ENCODE measurements at places on chromosomes 11 and 22. TPM values are rescaled to one million over a fixed set of nuclear protein-coding genes. Genes with fewer than 3 reads are reported as not detected.

Gene CARNS1
- total RNA-seq: 3.3 TPM

Gene OR52E1
- total RNA-seq: not detected

Gene OR52N4
- total RNA-seq: 2.2 TPM

Gene CDC42BPG
- total RNA-seq: 6.2 TPM

Gene MS4A4E
- not detected for total RNA-seq

DNA sequence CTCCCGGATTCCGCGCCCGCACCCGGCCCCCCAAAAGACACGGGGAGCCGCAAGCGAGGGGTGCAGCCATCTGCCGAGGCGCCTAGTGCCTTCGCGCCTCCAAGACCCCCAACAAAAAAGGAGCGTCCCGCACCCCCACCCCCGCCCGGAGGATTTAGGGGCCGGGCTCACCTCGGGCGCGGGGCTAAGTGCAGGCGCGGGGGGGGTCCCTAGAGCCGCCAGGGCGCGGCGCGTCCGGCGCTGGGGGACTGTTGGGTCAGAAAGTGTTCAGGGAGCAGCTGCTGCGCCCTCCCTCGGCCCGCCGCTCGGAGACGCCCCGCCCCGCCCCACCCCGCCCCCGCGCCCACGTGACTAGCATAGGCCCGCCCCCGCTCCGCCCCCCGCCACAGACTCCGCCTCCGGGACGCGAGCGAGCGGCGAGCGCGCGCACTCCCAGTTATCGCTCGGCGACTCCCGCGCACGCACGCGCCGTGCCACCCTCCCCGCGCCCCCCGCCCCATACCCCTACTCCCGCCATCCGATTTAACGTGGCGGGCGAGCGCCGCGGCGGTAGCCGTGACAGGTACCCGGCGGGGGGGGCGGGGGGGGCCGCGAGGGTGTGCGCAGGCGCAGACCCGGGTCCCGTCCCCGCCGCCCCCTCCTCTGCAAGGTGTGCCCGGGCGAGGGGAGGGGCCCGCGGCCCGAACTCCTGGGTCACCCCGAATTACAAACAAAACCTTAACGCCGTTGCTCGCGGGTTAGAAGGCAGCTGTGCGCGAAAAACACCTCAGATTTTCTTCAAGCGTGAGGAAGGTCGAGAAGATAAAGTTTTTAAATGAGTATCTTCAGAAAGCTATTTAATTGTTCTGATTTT lies 56.2 kb downstream of the KCNJ4 start:
- H3K27me3 ChIP-seq: no peaks in the 10 kb centered on the region
- DNase-seq: peak; percentile 82

GRCh38 chr11:102783720-102784119 lies 3.3 kb upstream of the MMP10 start:
- no peak for DNase-seq
- H3K36me3 ChIP-seq: no peaks in the 10 kb centered on the region
- H3K4me1 ChIP-seq: no peaks in the 10 kb centered on the region
- H3K4me3 ChIP-seq: no peak overlapping the region

DNA sequence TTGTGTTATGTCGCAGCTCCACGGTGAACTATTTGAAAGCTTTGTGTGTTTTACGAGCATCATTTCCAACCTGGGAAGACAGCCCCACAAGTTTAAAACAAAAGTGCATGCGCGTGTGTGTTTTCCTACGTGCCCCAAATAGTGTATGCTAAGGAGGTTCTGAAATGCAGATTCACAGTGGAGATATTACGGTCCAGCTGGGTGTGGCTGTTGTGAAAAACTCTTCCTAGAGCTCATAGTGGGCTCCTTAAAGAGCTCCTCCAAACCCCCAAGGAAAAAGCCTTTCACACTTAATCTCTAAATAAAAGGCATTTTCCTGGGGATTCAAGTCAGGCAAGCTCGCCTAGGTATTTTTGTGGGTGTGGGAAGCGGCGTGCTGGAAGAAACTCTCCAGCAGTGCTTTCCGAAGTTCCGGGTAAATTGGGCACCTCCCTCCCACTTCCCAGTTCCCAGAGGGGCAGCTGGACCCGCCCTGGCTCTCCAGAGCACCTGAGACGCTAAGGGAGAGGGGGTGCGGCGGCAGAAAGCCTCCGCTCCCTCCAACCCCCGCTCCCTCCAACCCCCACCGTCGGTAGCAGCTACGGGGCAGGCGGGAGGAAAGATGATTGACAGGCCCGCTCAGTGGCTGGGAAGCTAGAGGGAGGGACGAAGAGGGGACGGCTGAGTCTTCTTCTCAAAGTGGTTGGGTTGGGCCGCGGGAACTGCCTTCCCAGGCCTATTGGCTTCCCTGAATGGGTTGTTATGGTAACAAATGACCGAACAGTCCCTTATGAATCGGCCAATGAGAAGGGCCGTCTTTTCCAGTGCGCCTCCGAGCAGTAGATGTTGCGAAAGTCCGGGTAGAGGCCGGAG lies 561 bp upstream of the PCF11 start:
- H3K27ac ChIP-seq: peak overlapping the region; percentile 98
- H3K4me1 ChIP-seq: peaks cover 23% of the 10 kb centered on the region
- peaks cover 9% of the 10 kb centered on the region for H3K36me3 ChIP-seq
- H3K27me3 ChIP-seq: no peaks in the 10 kb centered on the region
- H3K4me3 ChIP-seq: peak overlapping the region; percentile 94

DNA sequence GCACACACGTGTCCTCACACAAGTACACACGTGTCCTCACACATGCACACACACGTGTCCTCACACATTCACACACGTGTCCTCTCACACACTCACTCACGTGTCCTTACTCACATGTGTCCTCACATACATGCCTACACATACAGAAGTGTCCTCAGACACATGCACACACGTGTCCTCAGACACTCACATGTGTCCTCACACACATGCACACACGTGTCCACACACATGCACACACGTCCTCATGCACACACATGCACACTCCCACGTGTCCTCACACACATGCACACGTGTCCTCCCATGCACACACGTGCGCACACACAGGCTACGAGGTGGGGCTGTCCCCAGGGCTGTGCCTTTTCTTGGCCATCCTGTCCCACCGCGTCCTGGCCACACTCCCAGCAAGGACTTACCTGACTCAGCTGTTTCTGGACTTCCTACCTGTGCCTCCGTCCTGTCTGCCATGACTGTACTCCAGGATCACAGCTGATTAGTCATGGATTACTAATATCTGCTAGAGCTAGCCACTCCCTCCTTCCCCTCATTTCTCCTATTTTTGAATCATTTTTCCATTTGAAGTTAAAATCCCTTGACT lies 990.2 kb downstream of the BRD1 start:
- no peak for DNase-seq
- H3K4me3 ChIP-seq: no peak overlapping the region
- no peak overlapping the region for H3K27ac ChIP-seq
- H3K4me1 ChIP-seq: no peaks in the 10 kb centered on the region
- no peaks in the 10 kb centered on the region for H3K36me3 ChIP-seq

DNA sequence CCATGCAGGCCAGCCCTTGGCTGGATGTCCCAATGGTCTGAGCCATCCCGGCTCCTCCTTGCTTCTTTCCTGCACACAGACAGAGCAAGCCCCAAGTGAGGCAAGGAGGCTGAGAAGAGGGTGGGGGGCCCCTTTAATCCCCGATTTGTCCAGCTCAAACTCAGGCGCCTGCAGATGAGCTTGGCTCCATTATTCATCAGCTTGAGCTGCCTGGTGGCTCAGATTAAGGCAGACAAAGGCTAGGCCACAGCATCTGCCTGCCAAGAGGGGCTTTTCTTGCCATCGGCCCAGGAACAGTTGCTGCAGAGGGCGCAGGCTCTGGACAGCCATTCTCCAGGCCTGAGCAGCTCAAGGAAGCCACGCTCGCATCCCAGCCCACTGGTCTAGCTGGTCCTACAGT lies 35.4 kb downstream of the LMO1 start:
- no peaks in the 10 kb centered on the region for H3K4me1 ChIP-seq
- no peak overlapping the region for H3K27ac ChIP-seq
- no peaks in the 10 kb centered on the region for H3K36me3 ChIP-seq
- DNase-seq: no peak
- no peak overlapping the region for H3K4me3 ChIP-seq

- H3K36me3 ChIP-seq: no peaks in the 10 kb centered on the region
- H3K27ac ChIP-seq: no peak overlapping the region
- H3K27me3 ChIP-seq: no peaks in the 10 kb centered on the region
Observed at GRCh38 chr11:12269446-12270214, 107.7 kb upstream of the PARVA start.

DNA sequence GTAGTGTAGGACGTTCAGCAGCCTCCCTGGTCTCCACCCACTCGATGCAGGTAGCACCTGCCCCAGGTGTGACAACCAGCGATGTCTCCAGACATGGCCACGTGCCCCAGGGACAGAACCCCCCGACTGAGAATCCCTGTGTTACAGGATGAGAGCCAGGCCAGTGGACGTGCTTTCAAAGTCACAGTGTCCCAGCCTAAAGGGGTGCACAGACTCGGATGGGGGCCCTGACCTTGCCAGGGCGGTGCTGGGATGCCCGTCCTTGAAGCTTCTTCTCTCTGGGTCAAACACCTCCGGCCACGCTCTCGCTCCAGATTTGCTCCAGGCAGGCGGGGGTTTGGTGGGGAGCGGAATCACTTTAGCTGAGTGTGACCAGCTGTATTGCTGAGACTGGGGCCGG lies 23.3 kb upstream of the GAL start:
- H3K27ac ChIP-seq: no peak overlapping the region
- no peak for DNase-seq
- H3K36me3 ChIP-seq: no peaks in the 10 kb centered on the region
- no peaks in the 10 kb centered on the region for H3K27me3 ChIP-seq

GRCh38 chr11:8928981-8929615 lies 3.6 kb downstream of the C11orf16 start:
- H3K4me3 ChIP-seq: no peak overlapping the region
- H3K27me3 ChIP-seq: no peaks in the 10 kb centered on the region
- no peak for DNase-seq
- no peak overlapping the region for H3K27ac ChIP-seq

DNA sequence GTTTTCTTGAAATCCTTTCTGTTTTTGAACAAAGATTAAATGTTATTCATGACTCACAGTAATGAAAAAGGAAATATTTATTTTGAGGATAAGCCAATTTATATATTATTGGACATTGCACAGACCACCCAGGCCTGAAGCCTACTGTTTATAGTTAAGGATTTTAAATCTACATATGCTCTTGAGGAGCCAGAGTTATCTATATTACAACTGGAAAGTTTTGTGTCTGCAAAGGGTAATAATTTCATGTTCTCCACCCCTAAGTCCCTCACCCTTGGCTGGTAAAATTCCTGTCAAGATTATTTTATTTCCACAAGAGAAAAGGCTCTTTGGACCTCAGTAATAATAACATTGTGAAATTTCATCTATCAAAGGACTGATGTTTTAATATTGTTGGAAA lies 228.2 kb downstream of the TMEM135 start:
- H3K4me1 ChIP-seq: no peaks in the 10 kb centered on the region
- H3K4me3 ChIP-seq: no peak overlapping the region
- no peak overlapping the region for H3K27ac ChIP-seq
- DNase-seq: no peak
- no peaks in the 10 kb centered on the region for H3K36me3 ChIP-seq
- no peaks in the 10 kb centered on the region for H3K27me3 ChIP-seq

DNA sequence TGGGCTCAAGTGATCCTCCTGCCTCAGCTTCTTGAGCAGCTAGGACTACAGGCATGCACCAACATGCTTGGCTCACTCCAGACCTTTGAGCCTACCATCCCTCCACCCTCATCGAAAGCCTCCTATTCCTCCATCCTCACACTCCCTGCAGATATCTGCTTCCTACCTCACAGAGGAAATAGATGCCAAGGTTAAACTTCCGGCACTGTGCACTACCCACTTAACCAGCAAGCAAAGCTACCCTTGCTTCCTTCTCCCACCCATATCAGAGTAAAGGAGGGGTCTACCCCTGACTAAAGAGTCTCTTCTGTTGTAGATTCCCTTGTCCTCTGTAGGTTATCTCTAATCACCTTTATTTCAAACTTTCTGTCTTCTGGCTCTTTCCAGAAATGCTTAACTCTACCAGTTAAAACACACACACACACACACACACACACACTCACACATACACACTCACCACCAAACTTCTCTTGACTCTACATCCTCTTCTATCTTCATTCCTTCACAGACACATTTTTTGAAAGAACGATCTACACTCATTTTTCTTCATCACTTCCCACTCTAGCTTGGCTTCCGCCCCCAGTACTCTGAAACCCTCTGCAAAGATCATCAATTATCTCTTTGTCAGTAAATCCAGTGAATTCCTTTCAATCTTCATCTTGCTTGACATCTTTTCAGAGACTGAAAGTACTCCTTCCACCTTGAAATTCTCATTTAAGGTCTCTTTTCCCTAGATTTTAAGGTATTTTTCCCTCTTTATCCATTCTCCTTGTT lies 10.9 kb upstream of the SIK2 start:
- no peaks in the 10 kb centered on the region for H3K36me3 ChIP-seq
- no peak overlapping the region for H3K27ac ChIP-seq
- H3K4me3 ChIP-seq: no peak overlapping the region

GRCh38 chr11:97143463-97143862 lies 753.6 kb downstream of the JRKL start:
- H3K27ac ChIP-seq: no peak overlapping the region
- no peak for DNase-seq

GRCh38 chr11:83475760-83476159 lies 189.6 kb upstream of the CCDC90B start:
- no peak overlapping the region for H3K4me3 ChIP-seq
- H3K4me1 ChIP-seq: no peaks in the 10 kb centered on the region
- no peak for DNase-seq
- H3K27ac ChIP-seq: no peak overlapping the region

DNA sequence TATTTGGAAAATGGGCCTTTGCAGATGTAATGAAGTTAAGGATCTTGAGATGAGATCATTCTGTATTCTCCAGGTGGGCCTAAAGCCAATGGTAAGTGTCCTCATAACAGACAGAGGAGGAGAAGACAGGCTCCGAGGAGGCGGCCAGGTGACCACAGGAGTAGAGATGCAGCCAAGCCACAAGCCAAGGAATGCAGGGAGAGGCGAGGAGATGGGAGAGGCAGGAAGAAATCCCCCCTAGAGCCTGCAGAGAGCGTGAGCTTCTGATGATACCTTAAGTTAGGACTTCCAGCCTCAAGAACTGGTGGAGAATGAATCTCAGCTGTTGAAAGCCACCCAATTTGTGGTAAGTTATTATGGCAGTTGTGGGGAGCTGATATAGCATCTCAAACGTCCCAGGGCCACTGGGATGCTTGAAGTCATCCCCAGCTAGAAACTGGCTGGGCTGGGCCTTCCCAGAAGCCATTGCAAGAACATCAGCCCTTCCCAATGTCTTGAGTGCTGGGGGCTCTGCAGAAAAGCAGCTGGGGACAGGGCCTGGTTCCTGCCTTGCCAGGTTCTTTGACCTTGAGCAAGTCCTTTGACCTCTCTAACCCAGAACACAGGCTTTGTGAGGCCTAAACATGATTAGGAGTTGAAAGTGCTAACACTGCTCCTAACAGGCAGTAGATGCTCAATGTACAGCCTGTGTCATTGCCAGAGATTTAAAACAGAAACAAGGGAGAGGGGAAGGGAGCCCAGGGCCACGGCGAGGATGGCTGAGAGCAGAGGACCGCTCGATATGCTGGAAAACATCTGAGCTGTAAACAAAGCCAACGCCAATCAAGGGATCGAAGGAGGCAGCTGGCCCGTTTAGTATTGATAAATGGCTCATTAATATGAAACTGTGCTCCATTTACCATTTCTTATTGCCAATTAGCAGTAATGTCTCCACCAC lies 632.3 kb downstream of the TBC1D22A start:
- no peak for DNase-seq
- no peaks in the 10 kb centered on the region for H3K27me3 ChIP-seq
- no peaks in the 10 kb centered on the region for H3K36me3 ChIP-seq
- H3K4me1 ChIP-seq: no peaks in the 10 kb centered on the region
- no peak overlapping the region for H3K4me3 ChIP-seq
- no peak overlapping the region for H3K27ac ChIP-seq

GRCh38 chr22:19640306-19640705 lies 74.0 kb upstream of the SEPTIN5 start:
- no peaks in the 10 kb centered on the region for H3K27me3 ChIP-seq
- no peaks in the 10 kb centered on the region for H3K36me3 ChIP-seq
- H3K4me3 ChIP-seq: no peak overlapping the region
- no peaks in the 10 kb centered on the region for H3K4me1 ChIP-seq
- DNase-seq: no peak
